K562 (cell line): ENCODE measurements at places on chromosomes 6 and 20.

DNA sequence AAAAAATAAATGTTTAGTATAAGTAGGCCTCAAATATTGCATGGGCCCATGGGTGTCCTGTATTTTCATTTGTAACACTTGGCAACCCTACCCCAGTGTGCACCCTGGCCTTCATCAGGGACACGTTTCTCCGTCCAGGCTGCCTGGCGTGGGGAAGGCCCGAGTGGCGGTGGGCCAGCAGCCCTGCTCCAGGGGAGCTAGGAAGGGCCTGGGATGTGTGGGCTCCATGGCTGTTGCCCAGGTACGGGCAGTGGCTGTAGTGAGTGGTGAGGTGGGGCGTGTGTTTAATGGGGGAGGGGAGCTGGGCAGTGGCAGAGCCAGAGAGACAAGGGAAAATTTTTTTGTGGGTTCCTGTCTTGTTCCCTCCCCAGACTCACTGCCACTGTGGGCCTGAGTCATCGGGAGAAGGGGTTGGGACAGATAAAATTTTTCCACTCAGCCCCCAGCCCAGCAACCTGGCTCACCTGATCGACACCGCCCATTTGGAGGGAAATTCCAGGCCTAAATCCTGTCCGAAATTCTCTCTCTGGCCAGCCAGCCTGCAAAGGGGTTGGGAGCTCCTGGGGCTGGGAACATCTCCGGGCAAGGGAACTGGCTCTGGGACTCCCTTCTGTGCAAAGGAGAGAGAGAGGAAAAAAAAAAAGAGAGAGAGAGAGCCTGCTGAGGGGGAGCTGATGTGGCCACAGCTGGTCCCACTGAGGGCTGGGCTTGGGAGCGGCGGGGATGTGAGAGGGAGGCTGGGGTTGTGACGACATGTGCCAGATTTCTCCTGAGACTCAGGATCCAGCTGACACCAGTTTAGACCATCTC, 32.5 kb upstream of the VEGFA start:
- no peak for DNase-seq

GRCh38 chr20:24698189-24698588, 228.8 kb downstream of the SYNDIG1 start:
- DNase-seq: no peak

- no peak for DNase-seq
Measured at GRCh38 chr20:42261766-42262270, 643.6 kb upstream of the CHD6 start.

DNA sequence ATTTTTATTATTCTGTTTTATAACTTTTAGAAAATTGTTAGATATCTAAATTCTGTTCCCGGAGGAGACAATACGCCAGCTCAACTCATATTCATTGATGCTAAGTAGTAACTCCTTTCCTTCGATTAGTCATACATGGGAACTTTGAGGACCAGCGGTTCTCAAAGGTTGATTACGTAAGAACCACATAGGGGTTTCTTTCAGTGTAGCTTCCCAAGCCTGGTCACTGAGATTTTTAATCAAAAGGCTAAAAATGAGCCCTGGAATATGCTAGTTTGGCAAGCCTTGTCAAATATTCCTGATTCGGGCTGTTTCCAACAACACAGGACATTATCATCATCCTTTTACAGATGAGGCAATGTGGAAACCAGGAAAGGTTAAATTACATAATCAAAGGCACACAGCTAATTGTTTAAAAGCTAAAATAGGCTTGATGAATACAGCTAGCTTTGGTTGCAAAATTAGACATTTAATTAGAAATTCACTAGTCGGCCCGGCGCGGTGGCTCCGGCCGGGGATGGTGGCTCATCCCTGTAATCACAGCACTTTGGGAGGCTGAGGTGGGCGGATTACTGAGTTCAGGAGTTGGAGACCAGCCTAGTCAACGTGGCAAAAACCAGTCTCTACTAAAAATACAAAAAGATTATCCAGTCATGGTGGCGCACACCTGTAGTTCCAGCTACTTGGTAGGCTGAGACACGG, 14.6 kb upstream of the MEI4 start:
- DNase-seq: no peak

- no peak for DNase-seq
Measured at GRCh38 chr20:677957-678356, 2.4 kb upstream of the SCRT2 start.
